ENCODE measurements at places on chromosomes 1 and 21.
A peak's percentile ranks its signal among the peaks of the same experiment; 100 is the strongest.

DNA sequence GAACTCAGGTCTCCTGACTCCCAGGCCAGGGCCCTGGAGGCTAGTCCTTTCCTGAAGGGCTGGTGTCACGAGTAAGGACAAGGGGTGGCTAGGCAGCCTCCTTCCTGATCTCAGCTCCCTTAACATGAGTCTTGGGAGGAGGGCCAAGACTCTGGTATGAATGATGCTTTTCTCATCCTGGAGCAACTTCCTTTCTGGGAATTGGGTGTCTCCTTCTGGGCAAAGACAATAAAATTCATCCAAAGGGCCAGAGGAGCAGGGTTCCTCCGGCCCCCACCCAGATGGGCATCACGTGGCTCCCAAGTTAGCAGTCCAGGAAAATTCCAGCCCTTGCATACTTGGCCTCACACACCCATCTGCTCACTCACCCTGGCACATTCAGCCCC lies at the start of gene FAM167B:
FAM167B (plus strand) TSS at position 335 of the 386 bp plus-strand sequence. CDS start 200 bp downstream, outside the sequence.
- DNase-seq = no peak

GRCh38 chr1:88801575-88802208 lies 89.7 kb downstream of the GTF2B start:
- peak; percentile 37 for DNase-seq

DNA sequence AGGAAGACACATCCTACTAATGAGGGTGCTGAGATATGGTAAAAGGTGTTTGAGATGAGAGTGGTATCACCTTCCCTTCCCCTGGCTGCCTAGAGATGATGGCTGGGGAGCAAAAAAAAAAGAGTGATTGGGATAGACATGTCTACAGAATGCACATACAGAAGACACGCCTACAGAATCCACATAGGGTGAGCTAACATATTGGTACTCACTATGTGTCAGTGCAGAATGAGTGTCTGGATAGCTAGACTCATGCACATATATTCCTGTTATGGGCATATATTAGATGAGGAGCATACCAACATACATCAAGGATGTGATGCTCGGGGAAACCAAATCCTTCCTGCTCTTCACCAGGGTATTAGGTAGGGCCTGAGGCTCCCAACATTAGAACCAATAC lies 16.2 kb downstream of the CD34 start:
- DNase-seq = no peak

- DNase-seq = no peak
These were observed 182.5 kb downstream of the HUNK start for GRCh38 chr21:32055305-32055704.

DNA sequence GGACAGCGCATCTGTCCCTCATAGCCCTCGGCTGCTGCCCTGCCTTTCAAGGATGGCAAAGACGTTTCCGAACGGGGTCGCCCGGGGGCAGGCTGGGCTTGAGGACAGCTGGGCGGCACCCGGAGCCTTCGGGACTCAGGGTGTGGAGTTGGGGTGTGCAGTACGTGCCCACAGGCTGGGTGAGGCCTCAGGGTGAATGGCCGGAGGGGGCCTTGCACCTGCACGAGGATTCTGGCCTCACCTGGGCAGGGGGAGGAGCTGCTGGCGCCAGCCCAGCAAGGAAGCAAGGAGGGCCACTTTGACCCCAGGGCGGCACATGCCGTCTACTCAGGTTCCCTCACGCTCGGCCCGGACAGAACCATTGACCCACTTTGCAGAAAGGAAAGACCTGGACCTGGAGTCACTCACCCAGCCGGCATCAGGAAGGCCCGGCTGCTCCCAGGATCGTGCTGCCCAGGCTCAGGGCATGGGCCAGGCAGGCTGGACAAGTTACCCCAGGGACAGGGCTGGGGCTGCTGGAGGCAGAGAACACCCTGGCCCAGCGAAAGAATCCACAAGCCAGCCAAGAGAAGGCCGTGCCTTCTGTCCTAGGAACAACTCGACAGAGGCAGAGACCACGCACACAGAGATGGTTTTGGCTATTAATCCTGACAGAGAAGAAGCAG lies 65.1 kb upstream of the TTC34 start:
- DNase-seq = no peak

- no peak for DNase-seq
These were observed 93.1 kb downstream of the OSBPL9 start for GRCh38 chr1:51709951-51710350.

DNA sequence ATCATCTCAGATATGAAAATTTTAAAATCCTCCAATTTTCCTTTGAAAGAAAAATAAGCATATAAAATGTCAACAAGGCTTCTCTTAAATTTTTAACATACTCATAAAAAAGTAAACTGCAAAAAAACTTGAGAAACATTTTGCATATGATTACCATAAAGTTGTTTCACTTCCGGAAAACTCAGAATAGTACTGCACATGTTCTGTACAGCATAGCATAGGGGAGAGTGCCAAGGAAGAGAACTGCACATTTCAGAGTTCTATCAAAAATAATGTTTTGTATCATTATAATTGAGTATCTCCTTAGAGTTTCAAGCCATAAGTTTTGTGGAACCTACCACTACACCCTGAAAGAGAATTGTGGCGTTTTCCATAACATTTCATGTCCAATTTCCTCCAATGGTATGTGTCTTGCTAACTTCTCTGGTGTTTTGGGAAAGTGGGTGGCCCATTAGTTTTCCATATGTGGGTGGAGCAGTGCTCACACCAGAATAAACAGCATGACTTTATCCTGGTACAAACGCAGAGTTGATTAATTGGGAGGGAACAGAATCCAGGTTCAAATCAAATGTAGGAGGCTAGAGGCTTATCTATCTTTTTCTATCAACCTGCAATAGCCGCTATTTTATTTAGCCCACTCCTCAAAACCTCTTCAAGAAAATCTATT lies 430.9 kb downstream of the LMO4 start:
- DNase-seq = no peak

DNA sequence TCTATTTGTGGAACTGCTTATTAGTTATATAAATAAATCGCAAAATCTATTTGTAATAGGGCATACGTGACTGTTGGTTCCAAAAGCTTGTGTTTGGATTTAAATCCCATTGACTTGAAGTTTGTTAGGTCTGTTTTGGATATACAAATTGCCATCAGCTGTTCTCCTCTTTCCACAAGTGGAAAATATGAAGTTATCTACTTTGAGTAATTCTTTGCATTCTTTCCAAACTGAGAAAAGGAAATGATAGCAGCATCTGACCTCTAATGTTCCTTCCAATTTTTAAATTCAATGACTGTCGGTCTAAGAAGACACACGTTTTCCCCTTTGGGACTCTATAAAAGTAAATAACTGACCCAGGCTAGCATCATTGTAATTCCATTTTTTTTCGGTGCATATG lies 165.7 kb upstream of the SGIP1 start:
- no peak for DNase-seq
